CD8-positive, alpha-beta memory T cell (primary cell): ENCODE measurements at places on chromosomes 4 and X. TPM values are rescaled to one million over a fixed set of nuclear protein-coding genes. Genes with fewer than 3 reads are reported as not detected.

- DNase-seq: peak; percentile 57
These were observed 59.7 kb downstream of the NBDY start for GRCh38 chrX:56788717-56789122.

GRCh38 chrX:136870064-136870463, 10.5 kb downstream of the RBMX start:
- no peak for DNase-seq

- no peak for DNase-seq
These were observed 1.8 kb downstream of the CCSER1 start for GRCh38 chr4:90128961-90129495.

DNA sequence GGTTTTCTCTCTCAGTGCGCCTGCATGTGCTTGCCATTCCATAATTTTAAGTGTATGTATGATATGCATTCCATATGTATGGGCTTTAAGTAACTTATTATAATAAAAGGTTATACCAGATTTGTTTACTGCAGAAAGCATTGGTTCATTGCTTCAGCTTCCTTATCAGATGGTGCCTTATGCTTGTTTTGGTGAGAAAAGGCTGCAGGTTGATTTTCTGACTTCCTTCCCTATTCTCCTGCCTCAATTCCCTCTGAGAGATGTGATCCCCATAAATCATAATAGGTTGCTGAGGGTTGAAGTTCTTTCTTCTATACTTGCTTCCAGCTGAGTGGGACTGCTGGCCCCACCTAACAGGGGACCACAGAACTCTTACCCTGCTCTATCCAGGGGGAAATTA, 10.3 kb upstream of the CEP135 start:
- DNase-seq: no peak

GRCh38 chrX:30816079-30816478, 73.0 kb downstream of the TAB3 start:
- DNase-seq: no peak

DNA sequence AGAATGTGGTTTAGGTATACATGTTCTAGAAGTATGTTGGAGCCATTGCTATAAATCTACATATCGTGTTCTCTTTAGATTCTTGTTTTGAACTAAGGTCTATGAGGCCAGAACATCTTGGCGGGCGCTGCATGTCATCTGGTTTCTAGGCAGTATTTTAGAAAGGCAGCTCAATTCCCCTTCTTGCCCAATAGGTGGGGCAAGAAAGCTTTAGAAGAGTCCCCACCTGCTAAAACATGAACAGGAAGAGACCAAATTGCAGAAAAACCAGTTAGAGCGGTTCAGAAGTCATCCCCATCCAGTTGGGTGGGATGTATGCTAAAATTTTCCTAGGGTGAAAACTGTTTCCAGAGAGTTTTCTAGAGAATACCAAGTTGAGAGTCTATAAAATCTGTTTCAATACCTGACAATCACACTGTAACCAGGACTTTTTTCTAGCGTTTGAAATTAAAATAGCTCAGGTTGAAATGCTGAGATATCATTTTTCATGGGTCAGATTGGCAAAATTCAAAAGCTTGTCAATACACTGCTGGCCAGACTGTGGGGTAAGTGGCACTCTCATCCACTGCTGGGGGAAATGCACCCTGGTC, 17.5 kb upstream of the SH3KBP1 start:
- peak; percentile 35 for DNase-seq

- DNase-seq: no peak
These were observed 83.8 kb upstream of the RPL34 start for GRCh38 chr4:108536577-108536976.

- no peak for DNase-seq
These were observed 68.9 kb downstream of the MAP3K15 start for GRCh38 chrX:19446397-19446796.

DNA sequence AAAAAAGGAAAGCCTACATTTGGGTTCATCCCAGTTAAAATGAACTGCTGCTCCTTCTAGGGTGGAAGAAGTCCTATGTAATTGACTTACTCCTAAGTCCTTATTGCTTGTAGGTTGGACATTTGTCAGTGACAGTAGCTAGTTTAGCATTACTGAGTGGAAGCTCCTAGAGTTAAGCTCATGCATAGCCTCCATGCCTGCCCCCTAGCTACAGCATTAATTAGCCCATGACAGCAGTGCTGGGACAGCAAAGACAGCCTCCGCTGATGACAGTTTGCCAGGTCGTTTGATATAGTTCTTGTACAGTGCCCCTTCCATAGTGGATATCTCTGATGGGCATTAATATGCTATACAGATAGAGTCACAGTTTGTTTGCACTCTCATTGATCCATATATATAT, 18.7 kb upstream of the GALNTL6 start:
- DNase-seq: no peak

- no peak for DNase-seq
These were observed 463.9 kb upstream of the PCDH7 start for GRCh38 chr4:30256116-30256832.

DNA sequence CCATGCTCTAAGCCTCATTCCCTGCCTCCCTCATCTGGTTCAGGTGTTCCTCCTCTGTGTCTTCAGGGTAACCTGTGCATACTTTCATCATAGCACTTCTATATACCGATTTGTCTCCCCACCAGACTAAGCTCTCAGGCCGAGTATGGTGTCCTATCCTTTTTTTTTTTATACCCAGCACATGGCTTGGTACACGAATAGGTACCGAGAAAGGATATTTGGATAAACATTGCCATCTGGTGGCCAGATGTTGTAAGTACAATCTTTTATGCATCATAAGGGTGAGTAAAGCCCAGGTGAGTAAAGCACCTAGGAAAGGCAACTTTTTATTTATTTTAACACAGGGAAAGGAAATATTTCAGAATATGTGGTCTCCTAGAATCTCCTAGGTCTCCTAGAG, 68.4 kb downstream of the MID2 start:
- DNase-seq: no peak

GRCh38 chr4:180828455-180829018, 1414.7 kb upstream of the TENM3 start:
- no peak for DNase-seq

- no peak for DNase-seq
These were observed 124.7 kb upstream of the CPEB2 start for GRCh38 chr4:14877246-14878225.

- no peak for DNase-seq
These were observed 177.8 kb downstream of the RAB28 start for GRCh38 chr4:13306356-13306755.

GRCh38 chr4:41079881-41080560, 134.3 kb downstream of the APBB2 start:
- no peak for DNase-seq

GRCh38 chr4:73883306-73883705, 14.1 kb downstream of the CXCL1 start:
- no peak for DNase-seq

GRCh38 chr4:97104006-97104405, 1039.3 kb downstream of the STPG2 start:
- DNase-seq: no peak

DNA sequence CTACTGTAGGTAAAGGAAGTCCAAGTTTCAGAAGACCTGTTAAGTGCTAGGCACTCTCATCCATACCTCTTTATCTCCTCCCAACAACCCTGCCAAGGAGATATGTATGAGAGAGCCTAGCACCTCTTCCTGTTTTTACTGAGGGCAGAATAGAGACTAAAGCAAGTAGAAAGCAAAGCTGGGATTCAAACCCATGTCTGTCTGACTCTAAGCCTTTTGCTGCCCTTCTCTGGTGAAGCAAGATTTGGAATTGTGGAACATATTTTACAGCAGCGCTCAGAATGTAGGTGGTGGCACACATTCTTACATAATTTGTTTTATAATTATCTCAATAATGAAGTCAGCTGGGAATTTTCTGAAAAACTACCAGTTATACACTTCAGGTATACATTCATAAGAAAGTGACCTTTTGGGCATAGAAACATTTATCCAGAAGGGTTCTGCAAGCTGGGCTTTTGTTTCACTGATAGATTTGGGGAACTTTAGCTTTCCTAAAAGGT, 41.7 kb downstream of the SEPTIN11 start:
- DNase-seq: no peak

DNA sequence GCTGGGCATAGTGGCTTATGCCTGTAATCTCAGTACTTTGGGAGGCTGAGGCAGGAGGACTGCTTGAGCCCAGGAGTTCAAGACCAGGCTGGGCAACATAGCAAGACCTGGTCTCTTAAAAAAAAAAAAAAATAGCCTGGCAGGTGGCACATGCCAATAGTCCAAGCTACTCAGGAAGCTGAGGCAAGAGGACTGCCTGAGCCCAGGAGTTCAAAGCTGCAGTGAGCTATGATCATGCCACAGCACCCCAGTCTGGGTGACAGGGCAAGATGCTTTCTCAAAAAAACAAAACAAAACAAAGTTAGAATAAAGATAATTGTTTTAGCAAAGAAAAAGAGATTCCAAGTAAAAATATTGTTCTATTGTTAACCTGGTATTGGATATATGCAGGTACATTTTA, 75.0 kb downstream of the LRBA start:
- DNase-seq: no peak

Gene FGF5
- total RNA-seq: not detected

Gene RAB9B
- 0.35 TPM for total RNA-seq

Gene ARMCX1
- total RNA-seq: 2.1 TPM

Gene MAGEB2
- not detected for total RNA-seq

Gene PAGE2B
- not detected for total RNA-seq
